ENCODE measurements at places on chromosomes 7 and 10.

DNA sequence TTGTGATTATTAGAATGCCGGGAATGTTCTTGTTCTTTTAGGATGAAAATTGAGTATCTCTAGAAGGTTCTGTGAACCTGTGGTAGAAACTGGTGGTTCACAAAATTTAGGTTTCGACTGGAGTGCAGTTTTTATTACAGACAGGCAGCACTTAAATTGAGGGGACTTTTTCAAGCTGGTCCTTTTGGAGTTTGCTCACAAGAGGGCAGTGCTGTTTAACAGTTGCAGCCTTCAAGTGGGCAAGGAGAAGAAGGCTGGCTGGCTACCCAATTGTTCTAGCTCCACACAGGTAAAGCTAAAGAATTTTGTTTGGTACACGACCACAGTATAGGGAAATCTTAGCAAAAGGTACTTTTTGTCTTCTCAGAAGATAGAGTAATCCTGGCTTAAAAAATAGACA lies 233.6 kb downstream of the SNX13 start:
- DNase-seq: no peak

DNA sequence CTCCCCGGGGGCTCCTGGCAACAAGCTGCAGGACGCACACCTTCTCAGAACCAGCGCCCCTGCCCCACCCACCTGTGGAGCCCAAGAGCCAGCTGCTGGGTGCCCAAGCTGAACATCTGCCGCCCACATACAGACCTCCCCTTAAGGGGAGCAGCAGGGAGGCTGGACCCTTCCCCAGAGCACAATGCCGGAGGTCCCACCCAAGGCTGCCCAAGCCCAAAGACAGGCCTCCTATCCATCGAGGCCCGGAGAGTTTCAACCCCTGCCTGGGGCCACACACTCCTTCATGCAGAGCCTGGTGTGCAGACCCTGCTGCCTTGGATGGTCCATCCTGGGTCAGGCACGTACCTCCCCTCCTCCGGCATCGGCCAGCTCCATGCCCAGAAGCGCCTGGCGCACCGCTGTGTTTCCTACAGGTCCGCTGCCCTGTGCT lies 48.7 kb downstream of the VIPR2 start:
- DNase-seq: no peak

DNA sequence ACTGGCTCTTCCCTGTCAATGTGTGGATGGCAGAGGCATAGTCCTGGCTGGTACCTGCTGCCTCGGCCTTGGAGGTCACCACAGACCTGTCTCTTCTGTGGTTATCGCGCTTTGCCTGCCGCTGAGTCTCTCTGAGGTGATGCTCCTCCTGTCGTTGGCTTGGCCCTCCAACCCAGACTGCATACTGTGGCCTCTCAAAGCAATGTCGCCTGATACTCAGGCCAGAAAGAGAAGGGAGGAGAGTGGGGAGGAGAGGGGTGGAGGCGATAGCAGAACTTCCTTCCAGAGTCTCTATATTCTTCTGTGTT lies 133.2 kb upstream of the KCNMA1 start:
- no peak for DNase-seq

GRCh38 chr10:116329153-116329552 lies 4.9 kb downstream of the CCDC172 start:
- DNase-seq: no peak

DNA sequence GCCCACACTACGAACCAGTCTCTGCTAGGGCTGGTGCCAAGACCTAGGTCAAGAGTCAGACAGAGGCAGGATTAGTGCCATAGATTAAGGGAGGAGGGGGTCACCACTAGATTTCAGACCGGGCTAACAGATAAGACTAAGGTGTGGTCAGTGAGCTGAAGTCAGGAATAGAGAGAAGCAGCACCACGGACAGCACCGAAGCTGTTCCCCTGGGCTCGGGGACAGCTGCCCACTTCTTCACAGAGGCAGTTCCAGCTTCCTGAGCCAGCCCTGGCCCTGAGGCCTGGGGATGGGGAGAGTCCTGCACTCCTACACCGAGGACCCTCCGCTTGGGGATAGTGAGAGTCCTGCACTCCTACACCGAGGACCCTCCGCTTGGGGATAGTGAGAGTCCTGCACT lies 11.2 kb upstream of the JAKMIP3 start:
- DNase-seq: no peak

DNA sequence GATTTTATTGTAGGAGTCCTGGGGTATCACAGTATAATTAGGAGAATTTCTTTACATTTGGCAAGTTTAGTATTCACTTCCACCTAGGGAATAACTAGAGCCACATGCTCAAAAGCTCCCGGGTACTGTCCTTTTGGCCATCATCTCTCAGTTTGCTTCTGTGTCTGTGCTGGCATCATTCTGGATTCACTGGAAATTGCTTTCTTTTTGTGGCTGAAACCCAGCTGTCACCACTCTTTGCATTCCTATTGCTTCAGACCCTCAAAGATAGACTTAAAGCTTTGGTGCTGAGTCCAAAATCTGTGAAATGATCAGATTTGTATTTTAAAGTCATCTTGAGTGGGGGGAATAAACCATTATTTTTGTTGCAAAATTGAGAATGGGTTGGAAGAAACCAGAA lies 8.9 kb downstream of the SDK1 start:
- no peak for DNase-seq

DNA sequence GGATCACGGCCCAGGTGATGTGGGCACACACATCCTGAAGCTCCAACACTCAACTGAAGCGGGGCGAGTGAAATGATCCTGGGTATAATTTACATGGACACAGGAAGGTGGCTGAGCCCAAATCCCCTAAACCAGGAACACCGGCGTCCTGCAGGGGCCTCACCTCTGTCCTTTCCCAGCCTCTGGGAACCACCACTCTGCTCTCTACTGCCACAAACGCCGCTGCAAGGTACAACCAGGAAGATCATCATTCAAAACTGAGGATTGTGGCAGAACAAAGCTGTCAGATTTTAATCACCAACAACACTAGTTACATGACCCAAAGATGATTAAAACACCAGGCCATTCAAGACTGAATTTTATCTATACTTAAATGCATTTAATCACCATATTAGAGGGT lies 104.0 kb downstream of the DIP2C start:
- DNase-seq: no peak

GRCh38 chr7:43878867-43879266 lies 9.6 kb upstream of the MRPS24 start:
- no peak for DNase-seq

DNA sequence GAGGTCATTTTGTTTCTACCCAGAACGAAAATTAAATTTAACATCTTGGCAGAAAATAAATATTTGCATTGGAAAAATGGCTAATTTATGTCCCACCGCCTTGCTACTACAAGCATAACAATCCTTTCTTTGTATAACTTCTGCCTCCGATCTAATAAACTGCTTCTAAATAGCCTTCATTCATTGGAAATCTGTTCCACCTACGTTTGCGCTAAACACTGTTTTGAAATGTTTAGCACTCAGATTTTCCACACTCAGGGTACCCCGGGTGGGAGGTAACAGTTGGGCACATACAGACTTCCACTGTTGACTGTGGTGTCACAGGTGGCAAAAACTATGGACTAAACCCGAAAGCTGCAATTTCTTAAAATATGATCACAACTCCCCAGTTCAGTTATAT lies 96.4 kb downstream of the FGFR2 start:
- DNase-seq: no peak

GRCh38 chr7:86790383-86790782 lies 146.7 kb downstream of the GRM3 start:
- no peak for DNase-seq

- no peak for DNase-seq
Observed at GRCh38 chr7:84916161-84916560, 270.7 kb downstream of the SEMA3D start.

DNA sequence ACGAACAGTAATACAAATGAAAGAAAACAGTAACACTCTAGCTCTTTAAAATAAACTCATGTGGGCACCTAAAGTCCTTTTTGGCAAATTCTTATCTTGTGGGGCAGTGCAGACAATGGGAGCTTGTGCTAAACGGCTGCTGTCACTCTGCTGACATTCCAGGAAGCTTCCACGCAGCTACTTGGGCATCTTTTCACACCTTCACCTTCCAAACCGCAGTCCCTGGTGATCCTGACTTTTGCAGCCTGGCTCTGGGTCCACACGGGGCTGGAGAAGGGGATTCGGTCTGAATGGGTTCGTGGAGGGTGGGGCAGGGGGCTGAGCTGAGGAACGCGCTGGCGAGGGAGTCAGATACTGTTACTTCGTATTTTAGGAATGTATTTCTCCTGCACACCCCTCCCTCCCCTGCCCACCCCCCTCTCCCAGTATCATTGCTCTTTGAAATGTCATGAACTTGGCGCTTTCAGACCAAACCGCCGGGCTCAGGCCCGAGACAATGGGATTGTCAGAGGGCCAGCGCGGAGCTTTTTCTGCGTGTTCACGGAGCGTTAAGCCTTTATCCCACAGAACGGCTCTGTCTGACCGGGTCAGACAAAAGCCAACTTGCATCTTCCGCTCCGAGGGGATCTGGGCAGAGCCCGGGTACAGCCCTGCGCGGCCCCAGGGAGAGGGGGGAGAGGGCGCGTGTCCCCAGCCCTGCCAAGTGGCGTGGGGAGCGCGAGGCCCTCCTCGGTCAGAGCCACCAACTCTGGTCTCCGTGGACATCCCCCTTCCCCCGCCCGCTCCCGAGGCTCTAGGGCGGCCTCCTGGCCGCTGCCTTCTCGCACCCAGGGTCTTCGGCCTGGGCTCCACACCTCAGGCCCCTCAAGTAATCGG lies 76.7 kb upstream of the EN2 start:
- no peak for DNase-seq

- no peak for DNase-seq
Observed at GRCh38 chr7:91883676-91884362, 3.3 kb upstream of the MTERF1 start.

GRCh38 chr7:104960741-104961448 lies 53.1 kb upstream of the KMT2E start:
- no peak for DNase-seq

GRCh38 chr10:99524050-99524666 lies 8.6 kb upstream of the NKX2-3 start:
- DNase-seq: no peak

DNA sequence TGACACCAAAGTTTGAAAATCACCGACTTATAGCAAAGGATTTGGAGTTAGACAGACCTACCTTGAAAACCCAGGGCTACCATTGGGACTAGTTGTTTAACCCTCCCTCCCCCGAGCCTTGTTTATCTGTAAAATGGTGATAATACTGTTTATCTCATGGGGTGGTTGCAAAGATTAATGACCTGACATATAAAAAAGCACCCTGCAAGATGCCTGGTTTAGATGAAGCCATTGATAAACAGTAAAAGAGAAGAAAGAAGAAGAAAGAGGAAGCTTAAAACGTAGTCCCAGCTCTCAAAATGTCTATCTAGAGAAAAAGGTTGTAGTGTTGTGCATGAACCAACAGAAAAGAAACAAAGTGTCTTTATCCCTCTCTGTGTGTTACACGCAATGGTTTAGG lies 145.7 kb downstream of the FGFR2 start:
- DNase-seq: no peak

- DNase-seq: no peak
Observed at GRCh38 chr10:79397575-79398303, 47.7 kb downstream of the ZCCHC24 start.

DNA sequence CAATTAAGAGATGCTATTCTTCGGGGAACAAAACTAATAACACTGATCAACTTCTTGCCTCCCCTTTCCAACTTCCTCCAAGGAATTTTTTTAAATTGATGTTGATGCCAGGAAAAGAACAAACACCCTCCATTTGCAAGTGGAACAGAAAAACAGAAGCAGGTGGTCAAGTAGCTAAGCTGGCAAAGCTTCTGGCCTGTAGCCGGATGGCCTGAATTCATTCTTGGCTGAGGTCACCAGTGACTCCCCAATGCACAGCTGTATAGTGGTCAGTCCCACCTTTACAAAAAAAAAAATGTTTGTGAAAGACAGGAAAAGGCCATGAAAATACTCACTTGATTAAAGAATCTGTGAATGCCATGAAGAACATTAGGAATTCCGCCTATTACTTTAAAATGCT lies 39.1 kb downstream of the DOCK4 start:
- DNase-seq: no peak

- no peak for DNase-seq
Observed at GRCh38 chr7:113172726-113173125, 54.4 kb upstream of the SMIM30 start.

- no peak for DNase-seq
Observed at GRCh38 chr10:29543715-29544114, 91.1 kb downstream of the SVIL start.

GRCh38 chr10:123146894-123147634 lies 872 bp upstream of the HMX2 start:
- DNase-seq: no peak

- no peak for DNase-seq
Observed at GRCh38 chr7:44244282-44244681, 43.5 kb downstream of the YKT6 start.

DNA sequence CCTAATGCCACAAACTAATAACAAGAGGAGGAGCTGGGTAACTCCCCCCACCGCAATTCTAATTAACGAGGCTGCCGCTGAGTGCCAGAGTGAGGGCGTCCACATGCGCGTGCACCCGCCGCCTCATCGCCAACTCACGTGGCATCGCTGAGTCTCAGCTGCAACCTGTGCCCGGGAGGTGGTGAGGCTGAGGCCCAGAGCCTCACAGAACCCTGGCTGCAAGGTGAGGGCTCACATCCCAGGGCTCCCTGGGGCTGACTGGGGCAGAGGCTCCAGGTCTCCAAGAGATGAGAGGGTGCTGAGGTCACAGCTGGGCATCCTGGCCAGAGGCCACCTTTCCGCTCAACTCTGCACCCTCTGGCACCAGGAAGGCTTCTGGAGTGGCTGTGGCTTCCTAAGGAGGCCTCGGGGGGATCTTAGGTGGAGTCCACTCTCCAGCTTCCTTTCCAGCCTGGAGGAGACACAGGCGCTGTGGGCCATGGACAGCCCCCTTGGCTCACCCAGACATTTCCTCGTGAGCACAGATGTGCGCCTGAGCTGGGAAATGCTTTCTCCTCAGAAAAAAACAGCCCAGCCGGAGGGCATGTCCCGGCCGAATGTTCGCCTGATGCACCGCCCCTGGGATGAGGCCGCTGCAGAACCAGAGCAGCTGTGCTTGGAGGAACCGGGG lies 242.6 kb downstream of the MAD1L1 start:
- DNase-seq: no peak

DNA sequence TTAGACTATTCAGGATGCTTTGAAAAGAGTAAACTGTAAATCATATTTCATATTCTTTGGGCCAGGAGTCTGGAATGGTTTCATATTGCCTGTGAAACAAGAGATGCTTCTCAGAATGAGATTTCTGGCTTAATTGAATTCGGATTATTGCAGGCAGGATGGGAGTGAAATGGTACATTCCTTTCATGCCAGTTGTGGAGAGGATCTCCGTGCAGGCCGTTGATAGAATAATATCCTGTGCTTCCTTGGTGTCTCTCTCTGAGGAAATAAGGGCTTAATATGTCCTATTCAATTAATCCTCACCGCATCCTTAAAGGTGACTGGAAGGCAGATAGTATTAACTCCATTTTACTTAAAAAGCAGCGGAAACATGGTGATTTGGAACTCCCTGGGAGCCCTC lies 56.6 kb downstream of the CUX1 start:
- no peak for DNase-seq

Data from nucleus accumbens (tissue), 56 donors.